Esophagus squamous epithelium (tissue), 5 donors: ENCODE measurements at places on chromosomes 3 and 15.
A peak's percentile ranks its signal among the peaks of the same experiment; 100 is the strongest.

GRCh38 chr3:62011666-62012065, 361.7 kb downstream of the FEZF2 start:
- no peak for DNase-seq

GRCh38 chr3:145648396-145648795, 512.6 kb downstream of the PLOD2 start:
- no peak for DNase-seq

DNA sequence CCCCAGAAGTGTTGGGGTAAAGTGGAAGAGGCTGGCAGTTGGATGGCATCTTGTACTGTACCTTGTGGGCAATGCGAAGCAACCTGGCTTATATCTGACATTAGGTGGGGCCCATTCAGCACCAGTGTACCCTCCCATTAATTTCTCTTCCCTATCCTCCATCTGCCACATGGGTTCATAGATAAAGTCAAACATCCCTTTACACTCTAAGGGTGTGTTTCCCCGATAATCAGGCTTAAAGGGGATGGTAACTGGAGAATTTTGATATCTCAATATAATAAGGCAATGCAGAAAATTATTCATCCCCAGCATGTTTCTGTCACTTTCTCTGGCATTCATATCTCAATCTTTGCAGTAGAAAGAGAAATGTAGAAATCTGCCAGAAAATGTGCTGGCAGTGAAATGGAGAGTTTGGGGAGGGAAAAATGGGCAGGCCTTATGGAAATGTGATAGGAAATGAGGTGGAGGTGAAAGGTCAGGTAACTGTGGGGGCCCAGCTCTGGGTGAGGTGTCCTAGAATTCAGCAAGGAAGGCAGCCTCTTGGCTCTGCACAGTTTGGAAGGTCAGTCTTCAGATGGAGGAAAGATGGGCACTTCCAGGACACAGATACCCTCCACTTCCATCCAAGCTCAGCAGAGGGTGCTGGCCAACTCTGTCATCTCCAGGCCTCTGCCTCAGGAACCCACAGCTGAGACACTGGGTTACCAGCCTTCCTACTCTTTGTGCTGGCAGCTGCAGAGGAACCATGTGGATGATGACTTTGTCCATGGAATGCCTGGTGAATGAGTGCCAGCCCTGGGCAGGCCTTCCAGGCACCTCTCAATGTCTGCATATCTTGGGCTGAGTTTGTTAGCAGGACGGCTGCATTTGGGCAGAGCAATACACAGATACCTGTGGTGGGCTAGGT, 325.9 kb upstream of the CTDSPL start:
- DNase-seq = no peak

- no peak for DNase-seq
Observed at GRCh38 chr15:101139986-101140696, 111.7 kb downstream of the CHSY1 start.

- DNase-seq = no peak
Observed at GRCh38 chr15:100940767-100941379, 21.7 kb downstream of the LRRK1 start.

DNA sequence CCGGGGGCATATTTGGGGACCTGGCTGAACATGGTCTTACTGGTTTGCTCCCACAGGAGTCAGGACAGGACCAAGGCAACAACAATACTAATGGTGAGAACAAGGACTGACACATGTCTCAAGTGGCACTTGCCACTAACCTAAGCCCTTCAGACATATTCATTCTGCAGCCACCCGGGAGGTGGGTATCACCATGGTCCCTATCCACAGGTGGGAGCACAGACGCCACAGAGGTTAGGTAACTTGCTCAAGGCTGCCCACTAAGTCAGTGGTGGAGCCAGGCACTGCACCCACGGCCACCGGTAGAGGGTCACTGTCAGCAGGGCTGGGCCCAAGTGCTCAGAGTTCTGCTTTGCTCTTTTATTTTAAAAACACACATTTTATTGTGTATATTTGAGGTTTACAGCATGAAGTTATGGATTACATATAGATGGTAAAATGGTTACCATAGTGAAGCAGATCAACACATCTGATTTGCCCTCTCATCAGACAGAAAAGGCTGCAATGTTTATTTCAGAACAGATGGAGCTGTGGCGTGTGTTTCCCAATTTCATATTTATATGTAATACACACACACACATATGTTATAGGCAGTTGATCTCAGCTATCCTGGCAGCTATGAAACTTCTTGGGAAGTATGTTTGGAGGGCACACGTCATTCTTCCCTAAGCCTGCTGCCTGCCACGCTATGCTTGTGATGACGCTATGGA, 30.0 kb upstream of the SLC41A3 start:
- no peak for DNase-seq

DNA sequence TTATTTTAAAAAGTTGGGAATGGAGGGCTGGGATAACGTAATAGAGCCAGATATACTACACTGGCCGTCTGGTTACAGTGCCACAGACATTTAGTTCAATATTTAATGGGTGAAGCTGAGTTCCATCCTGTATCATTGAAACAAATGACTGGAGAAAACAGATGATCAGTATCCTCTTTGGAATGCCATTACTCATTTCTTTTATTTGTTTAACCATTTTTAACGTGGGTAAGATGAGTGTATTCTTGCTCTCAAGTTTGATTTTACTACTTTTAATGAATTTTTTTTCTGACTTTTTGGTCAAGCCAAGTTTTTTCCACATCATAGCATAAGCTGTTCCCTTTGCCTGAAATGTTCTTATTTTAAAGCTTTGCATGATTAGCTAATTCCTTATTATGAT, 53.9 kb upstream of the GRM7 start:
- DNase-seq = no peak

GRCh38 chr3:96449803-96450202, 364.6 kb upstream of the EPHA6 start:
- no peak for DNase-seq

DNA sequence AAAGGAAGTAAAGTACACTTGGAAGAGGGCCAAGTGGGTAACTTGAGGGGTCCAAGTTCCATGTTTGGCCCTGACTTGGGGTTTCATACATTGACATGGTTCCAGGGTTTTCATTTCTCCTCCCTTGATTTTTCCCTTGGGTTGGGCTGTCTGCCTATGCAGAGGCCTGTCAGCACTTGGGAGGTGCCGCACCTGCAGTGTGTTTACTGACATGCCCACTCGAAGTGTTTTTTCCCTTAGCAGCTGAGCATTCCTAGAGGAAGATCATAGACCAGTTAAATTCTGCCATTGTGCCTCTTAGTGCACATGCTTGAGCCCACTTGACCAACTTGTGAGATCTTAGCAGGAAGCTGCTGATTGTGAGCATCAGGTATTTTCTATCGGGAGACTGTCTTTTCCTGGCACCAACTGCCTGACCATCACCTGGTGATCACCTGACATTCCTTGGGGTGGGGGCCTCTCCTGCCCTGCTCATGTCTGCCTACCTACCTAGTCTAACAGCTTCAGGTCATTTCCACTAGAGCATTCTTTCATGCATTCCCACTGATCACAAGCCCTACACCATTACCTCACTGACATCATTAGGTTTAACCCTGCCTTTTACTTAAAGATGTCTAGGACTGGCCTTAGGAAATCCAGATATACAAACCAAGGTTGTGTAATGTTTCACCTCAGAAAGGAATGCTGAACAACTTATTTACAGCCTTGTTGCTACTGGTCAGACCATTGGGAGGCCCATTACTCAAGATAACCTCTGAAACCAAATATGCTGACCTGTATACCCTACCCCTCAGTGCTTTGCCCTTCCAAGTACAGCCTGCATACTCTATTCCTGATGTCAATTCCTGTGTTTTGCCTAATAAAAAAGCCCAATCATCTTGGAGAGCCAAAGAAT, 68.3 kb downstream of the CD47 start:
- no peak for DNase-seq

DNA sequence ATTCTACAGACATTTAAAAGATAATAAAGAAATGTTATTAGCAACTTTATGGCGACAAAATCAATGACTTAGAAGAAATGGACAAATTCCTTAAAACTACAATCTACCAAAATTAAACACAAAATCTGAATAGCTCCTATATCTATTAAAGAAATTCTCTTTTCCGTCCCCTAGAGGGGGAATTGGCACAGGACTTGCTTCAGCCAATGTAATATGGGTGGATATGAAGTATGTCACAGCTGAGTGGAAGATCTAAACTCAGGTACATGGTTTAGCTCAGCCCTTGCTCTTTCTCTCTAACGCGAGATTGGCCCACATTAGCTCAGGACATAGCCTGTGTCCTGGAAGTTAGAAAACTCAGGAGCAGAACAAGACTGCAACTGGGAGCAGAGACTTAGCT, 79.3 kb downstream of the DNAH12 start:
- no peak for DNase-seq

DNA sequence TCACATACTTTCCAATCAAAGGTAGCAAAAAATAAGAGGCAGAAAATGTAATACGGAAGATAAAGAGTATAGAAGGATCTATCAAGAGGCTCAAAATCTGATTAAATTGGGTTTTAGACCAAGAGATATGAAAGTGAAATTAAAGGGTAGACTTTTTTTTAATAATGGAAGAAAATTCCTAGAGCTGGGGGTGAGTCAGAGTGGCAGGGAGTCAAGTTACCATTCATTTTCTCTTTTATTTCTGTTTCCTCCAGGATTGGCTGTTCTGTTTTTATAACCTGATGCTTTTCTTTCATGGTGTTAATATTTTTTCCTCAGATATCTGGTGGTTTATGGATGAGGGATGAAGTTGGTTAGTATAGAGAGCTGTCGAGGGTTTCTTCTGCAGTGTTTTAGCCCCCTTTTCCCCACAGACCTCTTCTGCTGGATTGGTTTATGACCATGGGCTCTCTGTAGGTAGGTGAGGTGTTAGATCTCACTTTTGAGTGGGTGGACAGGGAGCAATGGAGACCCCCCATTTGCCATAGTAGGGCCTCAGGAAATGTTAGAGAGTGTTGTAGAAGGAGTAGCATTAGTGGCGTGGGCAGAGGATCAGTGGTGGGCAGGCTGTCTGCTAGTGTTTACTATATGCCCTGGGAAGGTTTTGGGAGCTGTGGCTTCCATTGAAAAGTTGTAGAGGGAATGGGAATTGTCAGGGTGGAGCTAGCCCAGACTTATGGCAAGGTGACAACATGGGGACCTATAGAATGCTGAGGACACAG, 201.6 kb upstream of the GOLGA6L4 start:
- no peak for DNase-seq

- no peak for DNase-seq
Observed at GRCh38 chr3:157631478-157631877, 128.3 kb upstream of the VEPH1 start.

DNA sequence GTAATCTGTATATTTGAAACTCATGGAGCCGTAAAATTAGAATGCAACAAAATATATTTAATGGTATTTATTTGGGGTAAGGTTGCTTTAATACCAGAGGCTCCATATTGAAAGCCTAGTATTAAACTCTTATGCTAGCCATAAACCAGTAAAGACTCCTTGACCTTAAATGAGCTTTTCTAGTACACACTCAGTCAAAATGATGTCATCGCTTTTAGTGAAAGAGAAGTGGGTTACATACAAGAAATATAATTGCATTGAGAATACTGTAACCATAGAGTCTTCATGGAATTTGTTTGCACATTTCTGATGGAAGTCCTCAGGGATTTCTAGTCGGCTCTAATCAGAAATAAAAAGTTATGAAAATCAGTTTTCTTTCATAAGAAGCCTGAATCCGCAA, 757.6 kb downstream of the GBE1 start:
- DNase-seq = no peak

DNA sequence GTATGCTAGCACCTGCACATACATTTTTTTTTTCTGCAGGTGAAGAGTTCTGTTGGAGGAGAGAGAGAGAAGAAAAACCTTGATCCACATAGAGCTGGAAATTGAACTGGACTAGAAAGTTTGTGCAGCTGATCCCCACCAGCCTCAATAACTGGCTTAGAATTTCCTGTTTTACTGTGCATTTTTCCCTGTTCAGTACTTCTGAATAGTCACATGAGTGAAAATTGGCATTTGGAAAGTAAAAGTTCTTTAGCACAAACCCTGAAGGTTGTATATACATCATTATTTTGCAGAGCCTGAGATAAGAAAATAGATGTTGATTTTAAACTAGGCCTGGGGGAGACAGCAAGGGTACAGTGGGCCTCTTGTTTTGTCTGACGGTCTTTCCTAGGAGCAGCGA, 42.3 kb downstream of the GHSR start:
- no peak for DNase-seq

- DNase-seq = no peak
Observed at GRCh38 chr15:41810651-41811431, 17.1 kb upstream of the JMJD7 start.

GRCh38 chr3:43389388-43390254, 103.3 kb downstream of the SNRK start:
- peak; percentile 32 for DNase-seq

- no peak for DNase-seq
Observed at GRCh38 chr3:114587986-114588385, 294.2 kb downstream of the TIGIT start.

DNA sequence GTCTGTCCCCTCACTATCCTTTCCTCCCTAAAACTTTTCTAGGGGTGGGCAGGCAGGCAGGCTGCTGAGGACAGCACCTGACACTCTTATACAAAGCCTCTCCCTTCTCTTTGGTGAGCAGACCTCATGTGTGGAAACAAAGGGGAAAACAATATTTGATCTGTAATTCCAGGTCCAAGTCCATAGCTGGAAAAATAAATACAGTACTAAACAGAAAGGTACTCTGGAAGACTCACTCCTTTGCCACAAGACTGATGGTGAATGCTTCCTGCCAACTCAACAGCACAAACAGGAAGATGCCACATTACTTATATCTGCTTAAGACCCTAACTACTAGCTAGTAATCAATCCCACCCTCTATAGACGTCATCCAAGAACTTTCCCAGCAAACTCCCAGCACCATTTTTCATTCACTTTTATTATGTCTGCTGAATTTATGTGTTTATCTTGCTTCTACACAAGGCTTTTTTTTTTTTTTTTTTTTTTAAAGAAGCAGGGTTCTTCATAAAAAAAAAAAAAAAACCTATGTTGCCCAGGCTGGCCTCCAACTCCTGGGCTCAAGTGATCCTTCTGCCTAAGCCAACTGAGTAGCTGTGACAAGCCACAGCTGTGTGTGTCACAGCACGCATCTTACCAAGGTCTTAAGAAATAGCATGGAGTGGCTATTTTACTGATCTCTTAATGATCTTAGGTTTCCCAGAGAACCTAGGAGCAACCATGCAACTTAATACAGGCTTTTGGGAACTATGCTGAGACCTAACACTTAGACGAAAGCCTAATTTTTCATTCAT, 44.2 kb upstream of the CSPG5 start:
- DNase-seq = no peak

DNA sequence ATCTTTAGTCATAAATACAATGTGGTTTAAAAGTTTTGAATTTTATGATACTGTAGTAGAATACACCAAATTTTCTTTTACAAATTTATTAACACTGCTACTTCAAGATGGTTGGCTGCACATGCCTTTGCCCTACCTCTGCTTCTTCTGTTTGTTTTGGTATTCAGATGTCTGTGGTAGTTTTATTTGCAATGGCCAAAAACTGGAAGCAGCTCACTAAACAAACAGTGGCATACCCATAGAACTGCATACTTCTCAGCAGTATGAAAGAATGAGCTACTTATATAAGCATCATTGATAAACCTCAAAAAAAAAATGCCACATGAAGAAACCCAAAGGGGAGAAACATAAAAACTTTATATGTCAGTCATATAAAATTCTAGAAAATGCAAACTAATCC, 19.5 kb downstream of the ARIH2 start:
- no peak for DNase-seq
